ENCODE measurements at places on chromosomes 4 and X. TPM values are rescaled to one million over a fixed set of nuclear protein-coding genes. Genes with fewer than 3 reads are reported as not detected.

CXCL5 gene
- total RNA-seq, result not detected

WNK3 gene
- 0.05 TPM for total RNA-seq

PCYT1B gene
- 0.09 TPM for total RNA-seq

MSANTD1 gene
- total RNA-seq, result 0.64 TPM

REPS2 gene
- total RNA-seq, result not detected

DRP2 gene
- total RNA-seq, result 0.46 TPM

SHROOM4 gene
- total RNA-seq, result not detected

KLHL4 gene
- total RNA-seq, result not detected
